ENCODE measurements at places on chromosomes 11 and 22.

DNA sequence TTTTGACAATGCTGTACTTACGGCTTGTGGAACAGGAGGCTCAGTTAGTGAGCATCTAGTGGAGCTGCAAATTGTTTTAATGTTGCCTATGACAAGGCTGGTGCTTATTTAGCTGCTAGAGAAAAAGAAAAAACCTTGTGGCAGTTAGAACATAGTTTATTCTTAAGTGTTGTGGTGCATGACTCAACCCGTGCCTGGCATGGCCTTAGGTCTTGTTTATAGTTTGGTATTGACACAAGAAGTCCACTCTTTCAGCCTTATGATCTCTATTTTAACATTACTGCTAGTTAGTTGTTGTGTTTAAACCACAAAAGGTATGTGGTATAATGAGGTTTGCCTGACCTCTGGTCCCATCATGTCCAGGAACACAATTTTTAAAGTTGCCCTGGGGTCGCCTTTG is 744.6 kb downstream of the FAM181B start:
- no peak for DNase-seq

DNA sequence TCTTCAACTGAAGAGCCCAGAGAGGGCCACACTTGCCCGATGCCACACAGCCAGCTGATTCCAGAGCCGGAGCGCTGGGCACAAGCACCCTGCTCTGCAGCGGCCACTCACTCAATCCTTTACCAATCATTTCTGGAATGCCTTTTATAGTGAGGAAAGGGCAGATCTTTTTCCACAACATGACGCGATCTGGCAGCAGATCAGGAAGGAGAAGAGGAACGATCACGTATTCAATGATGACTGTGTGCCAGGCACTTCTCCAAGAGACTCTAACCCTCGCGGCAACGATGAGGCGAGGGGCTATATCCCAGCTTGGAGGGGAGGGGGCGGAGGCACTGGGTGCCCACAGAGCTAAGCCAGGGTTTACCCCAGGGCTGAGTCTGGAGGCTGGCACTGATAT is 56.3 kb upstream of the TCF20 start:
- DNase-seq, result no peak

- no peak for DNase-seq
Observed at GRCh38 chr22:29700900-29701154, 19.0 kb upstream of the CABP7 start.

- DNase-seq, result no peak
Observed at GRCh38 chr11:95147364-95147905, 57.8 kb downstream of the ENDOD1 start.

- no peak for DNase-seq
Observed at GRCh38 chr22:36625102-36625501, 78.5 kb downstream of the CACNG2 start.

DNA sequence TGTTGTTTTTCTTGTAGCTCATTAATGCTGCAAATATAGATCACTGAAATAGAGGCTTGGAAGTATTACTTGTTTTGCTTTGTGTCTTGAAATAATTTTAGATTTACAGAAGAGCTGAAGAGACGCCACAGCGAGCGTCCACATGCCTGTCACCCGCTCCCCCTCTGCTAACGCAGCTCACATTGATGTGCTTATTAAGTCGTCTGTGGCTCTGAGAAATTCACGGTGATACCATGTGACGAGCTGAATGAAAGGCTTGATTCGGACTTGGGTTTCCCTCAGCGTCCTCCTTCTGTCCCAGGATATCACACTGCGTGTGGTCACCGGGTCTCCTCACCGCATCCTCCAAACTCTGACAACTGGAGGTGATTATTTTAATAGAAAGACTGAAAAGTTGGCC is 365.4 kb downstream of the BRD1 start:
- no peak for DNase-seq

- no peak for DNase-seq
Observed at GRCh38 chr11:6856871-6857270, 6.0 kb upstream of the OR10A2 start.

DNA sequence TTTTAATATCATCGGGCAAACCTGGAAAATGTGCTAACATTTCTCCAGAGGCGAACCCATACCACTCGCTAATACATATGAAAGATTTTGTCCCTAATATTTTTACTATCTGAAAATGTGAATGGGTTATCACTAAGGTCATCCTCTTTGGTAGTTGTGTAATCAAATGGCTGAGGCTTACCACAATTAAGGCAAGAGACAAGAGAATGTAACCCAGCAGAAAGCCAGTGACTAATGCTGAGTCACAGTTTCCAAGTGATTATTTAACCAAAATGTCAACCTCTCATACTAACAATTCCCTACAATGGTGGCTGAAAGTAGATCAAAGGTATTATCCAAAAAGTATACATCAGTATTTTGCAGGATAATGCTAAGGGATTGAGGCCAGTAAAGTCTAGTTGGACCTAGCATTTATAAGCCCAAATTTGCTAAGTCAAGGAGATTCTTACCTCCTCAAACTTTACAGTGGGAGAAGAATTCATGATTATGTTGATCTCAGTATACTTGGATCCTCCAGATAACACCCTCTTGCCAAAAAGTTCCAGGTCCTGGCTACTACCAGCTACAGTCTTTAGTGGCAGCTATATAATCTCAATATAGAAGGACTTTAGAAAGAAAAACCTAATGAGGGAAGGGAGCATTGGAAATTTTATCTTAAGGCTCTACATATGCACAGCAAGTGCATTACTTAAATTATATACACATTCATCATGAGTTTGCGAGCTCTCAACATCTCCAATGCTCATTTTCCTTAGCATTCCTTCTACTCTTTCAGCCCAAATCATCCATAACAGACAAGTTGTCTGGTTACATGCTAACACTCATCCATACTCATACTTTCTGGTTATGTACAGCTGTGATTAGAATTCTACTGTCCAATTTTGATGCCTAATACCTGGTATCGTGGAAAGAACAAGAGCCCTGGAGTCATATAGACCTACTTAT is 25.4 kb downstream of the SIK3 start:
- DNase-seq, result no peak

DNA sequence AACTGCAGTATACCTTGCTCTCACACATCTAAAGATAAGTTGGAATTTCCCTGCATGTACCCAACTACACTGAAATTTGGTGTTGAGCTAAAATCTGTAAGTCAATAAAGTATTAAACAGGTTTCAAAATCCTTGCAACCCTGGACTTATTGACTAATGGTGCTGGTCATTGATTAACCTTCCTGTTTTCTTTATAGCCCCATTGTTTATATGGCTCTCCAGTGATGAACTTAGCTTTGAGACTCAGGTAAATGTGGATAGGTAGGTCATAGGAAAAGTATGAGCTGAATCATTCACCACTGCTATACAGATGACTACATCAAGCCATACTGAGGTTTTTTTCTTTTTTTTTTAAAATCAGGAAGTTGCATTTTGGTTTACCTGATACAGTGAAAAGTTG is 132.7 kb downstream of the FAT3 start:
- no peak for DNase-seq

- no peak for DNase-seq
Observed at GRCh38 chr11:111236383-111236782, 9.1 kb upstream of the POU2AF2 start.

DNA sequence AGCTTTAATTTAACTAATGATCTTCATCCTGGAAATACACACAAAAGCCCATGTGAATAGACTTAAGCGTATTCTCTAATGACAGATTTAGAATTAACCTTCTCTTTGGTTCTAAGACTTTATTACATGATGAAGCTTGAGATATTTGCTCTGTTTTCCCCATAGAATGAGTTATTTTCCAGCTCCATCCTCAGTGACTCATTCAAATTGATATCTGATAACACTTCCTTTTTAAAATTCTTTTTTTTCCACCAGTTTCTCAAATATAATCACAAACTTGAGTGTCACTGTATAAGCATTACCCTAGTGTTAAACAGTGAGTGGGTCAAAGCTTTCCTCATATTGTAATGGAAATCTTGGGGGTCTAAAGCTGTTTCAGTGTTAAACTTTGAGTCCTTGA is 535.8 kb downstream of the KCNA4 start:
- DNase-seq, result no peak

- no peak for DNase-seq
Observed at GRCh38 chr11:62338218-62338617, 970 bp downstream of the ASRGL1 start.
